ENCODE measurements at places on chromosomes 1 and 21. TPM values are rescaled to one million over a fixed set of nuclear protein-coding genes. Genes with fewer than 3 reads are reported as not detected.

DNA sequence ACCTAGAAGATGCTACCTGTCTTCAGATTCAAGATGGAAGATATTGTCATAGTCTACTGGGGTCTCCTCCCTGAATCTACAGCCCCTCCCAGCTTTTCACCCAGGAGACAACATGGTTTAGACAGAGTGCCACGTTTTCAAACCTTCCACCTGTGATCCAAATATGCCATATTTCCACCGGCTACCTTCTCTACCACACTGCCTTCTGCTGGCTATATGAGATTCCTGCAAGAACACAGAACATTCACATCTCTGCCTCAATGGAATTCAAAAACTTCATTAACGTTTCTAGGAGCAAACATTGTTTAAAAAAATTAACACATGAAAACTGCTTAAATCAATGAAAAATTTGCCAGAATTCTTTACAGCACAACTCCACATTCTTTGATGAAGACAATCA is 12.9 kb upstream of the LELP1 start:
- DNase-seq = no peak

- no peak for DNase-seq
Observed at GRCh38 chr1:200184196-200184595, 156.7 kb downstream of the NR5A2 start.

The TBX19 gene
- 3.8 TPM for total RNA-seq

- DNase-seq = no peak
Observed at GRCh38 chr1:68429233-68429808, 20.4 kb downstream of the RPE65 start.

The RAB42 gene
- 1.1 TPM for total RNA-seq

The CFAP126 gene
- not detected for total RNA-seq

The CD160 gene
- total RNA-seq = not detected

The CGN gene
- 0.23 TPM for total RNA-seq

All from naive thymus-derived CD4-positive, alpha-beta T cell (primary cell).